ENCODE measurements at places on chromosomes 1 and 21.

GRCh38 chr1:156356875-156357534, 12.0 kb upstream of the RHBG start:
- no peak for DNase-seq

DNA sequence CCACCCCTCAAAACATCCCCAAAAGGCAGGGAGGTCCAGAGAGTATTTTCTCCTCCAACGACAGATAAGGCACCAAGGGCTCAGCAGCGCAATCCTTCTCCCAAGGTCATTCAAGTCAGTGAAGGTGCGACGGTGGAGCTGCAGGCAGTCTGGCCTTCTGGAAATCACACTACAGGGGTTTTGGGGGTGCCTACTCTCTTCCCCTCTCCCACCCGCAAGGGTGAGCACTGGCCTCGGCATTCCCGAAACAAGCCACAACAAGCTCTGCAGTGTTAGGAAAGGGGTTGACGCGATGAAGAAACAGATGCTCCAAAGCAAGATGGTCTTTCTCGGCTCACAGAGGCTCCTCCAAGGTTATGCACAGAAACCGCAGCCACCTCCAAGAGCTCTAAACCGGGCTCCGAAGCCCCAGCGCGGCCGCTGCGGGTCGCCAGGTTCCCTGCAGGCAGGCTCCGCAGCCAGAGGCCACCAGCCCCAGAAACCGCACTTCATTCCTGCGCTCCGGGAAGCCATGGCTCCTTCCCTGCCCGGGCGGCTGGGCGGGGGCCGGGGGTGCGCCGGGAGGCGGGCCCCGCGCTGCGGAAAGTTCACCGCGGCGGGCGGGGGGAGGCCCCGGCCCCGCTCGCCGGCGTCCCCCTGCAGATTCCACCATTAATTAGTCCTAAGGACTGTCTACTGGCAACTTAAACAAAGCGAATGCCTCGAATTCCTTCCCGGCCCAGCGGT, 1.1 kb downstream of the LUZP1 start:
- DNase-seq: peak; percentile 38

DNA sequence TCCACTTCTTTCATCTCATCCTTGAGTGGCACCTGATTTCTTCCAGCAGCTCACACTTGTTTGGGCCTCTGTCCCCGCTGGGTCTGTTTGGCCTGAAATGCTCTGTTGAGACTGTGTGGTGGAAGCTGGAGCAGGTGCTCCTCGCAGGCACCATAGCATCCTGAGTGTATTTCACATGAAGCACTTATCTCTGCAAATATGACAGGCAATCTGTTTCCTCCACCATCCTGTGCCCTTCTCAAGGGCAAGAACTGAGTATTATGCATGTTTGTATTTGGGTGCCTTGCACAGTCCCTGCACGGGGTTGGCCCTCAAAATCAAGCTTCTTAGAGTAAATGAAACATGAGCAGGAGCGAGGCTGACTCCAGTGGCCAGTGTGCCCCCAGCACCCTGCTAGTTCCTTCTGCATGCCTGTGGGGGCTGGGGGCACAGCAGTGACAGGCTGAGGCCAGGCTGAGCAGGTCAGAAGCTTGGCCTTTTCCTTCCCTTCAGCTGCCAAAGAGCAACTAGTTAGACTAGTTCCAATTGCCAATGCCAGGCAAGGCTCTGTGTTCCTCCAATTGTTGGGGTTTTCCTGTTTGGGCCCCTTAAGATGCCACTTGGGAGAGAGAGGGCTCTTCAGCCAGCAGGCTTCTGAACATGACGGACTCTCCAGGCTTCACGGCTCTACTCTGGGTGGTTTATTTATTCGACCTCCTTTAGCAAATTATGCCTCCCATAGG, 129.6 kb upstream of the ATP1A1 start:
- DNase-seq: no peak

- no peak for DNase-seq
Observed at GRCh38 chr21:20545454-20545853, 452.8 kb upstream of the NCAM2 start.

GRCh38 chr1:202586018-202586821, 124.0 kb downstream of the SYT2 start:
- no peak for DNase-seq

- DNase-seq: no peak
Observed at GRCh38 chr1:184958554-184959353, 15.6 kb downstream of the NIBAN1 start.

DNA sequence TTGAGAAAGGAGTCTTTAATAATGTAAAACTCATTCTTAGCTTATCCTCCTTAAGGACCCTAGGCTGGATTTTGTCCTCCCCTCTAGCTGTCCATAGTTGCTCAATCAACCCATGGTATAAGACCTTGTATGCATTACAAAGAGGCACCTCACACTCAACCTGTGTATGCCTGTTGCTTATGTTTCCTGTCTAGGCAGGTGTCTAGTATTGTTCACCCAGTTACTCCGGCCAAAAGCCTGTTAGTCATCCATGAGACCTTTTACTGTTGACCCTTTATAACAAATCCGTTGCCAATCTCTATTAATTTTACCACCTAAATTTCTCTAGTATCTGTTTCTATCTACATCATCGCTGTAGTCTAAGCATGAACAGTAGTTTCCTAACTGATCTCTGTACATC, 3.7 kb downstream of the LYPLAL1 start:
- DNase-seq: no peak

DNA sequence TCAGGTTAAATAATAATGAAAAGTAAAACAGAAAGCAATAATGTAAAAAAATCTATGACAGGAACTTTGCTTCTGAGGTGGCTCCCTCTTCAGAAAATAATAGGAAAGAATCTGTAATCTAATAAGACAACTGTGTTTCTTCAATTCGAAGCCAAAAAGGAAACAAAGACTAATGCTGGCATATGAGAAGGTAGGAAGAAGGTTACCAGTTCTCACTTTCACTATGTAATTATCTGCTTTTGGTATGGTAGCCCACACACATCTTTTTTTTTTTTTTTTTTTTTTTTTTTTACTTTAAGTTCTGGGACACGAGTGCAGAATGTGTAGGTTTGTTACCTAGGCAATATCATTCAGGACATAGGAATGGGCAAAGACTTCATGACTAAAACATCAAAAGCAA, 47.1 kb downstream of the COP1 start:
- DNase-seq: no peak

DNA sequence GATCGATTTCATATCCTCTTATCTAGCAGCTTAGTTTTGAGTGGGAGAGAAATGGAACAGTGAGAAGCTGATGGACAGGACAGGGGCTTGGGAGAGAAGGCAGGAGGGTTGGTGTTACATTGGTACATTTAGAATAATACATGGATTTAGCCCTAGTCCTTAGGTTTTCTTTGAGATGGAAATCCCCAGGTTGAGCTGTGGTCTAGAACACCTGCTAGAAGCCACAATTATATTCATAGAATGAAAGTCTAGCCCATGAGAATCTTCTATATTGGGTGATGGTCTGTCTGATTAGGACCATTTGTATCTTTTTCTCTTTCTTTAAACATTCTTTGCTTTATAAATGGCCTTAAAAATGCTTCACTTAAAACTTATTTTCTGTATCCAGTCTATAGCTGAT, 19.9 kb downstream of the CRNN start:
- DNase-seq: no peak
